Left renal cortex interstitium (tissue), 4 donors: ENCODE measurements at places on chromosomes 2 and 18. TPM values are rescaled to one million over a fixed set of nuclear protein-coding genes. Genes with fewer than 3 reads are reported as not detected.

GRCh38 chr2:120243211-120243610 is 9.4 kb upstream of the RALB start:
- no peak for DNase-seq

DNA sequence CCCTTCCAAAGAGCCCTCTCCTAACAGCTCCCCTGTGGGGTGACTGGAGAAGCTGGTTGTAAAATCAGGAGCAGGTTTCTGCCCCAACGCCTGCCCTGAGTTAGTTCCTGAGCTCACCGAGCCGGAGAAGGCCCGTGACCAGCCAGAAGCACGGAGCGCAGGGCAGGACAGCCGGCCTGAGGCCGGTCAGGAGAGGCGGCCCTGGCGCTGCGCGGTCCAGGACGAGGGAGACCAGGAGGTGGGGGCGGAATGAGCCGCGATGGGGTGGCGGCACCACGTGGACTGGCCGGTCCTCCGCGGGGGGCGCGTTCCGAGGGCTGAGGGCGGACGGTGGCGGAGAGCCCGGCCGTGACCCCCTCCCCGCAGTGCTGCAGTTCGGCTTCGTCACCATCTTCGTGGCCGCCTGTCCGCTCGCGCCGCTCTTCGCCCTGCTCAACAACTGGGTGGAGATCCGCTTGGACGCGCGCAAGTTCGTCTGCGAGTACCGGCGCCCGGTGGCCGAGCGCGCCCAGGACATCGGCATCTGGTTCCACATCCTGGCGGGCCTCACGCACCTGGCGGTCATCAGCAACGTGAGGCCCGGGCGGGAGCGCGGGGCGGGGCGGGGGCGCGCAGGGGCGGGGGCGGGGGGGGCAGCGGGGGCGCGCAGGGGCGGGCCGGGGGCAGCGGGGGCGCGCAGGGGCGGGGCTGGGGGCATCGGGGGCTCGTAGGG is 29.0 kb downstream of the ANO7 start:
- DNase-seq = peak; percentile 55

GRCh38 chr2:72173640-72174321 is 26.1 kb upstream of the CYP26B1 start:
- DNase-seq = no peak

GRCh38 chr2:238629064-238629463 is 202.3 kb downstream of the ASB1 start:
- no peak for DNase-seq

DNA sequence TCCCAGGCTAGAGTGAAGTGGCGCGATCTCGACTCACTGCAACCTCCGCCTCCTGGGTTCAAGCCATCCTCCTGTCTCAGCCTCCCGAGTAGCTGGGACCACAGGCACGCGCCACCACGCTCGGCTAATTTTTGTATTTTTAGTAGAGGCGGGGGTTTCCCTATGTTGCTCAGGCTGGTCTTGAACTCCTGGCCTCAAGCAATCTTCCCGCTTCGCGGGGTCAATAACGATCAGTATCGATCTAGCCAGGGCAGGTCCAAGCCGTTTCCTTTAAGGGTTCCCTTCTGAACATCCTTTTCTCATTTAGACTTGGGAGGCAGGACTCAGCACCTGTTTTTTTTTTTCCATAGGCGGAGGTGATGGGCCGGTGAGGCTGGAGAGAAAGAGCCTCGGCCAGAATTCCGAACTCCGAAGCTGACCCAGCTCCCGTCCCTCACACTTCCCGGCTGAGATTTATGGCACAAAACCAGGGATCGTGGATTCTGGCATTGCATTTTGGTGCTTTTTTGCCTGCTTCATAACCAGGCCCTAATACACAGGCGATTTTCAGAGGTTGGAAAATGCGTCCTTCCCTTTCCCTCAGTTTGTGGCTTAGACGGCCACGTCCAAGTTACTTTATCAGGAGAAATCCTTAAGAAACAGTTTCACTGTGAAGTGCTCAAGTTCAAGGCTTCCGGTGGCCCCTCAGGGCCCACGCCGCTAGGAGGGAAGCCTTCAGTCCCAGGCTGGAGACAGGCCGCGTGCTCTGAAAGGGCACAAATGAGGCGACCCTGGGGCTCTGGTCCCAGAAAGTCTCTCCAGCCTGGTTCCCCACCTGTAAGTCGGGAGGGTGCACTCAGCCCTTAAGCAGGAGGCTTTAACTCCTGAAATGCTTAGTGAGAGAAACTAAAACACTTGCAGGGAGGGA is 998 bp upstream of the SLC66A3 start:
- DNase-seq = no peak

DNA sequence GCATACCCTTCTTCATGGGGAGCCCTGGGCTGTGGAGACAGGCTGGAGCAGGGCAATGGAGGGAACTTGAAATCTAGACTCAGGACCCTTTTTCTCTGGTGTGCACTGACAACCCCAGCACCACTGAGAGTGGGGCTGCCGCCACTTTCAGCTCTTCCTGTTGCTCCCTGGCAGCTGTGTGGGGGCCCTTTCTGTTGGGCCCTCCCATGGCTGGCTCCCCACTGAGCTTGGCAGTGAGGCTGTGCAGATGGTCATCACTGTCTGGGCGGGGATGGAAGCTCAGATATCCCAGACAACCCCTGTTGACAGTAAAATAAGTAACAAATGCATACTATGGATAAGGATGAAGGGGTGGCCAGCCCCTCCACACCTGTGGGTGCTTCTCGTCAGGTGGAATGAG is 6.7 kb downstream of the MYO7B start:
- DNase-seq = no peak

- no peak for DNase-seq
Measured at GRCh38 chr2:27370816-27371620, 602 bp downstream of the SNX17 start.

DNA sequence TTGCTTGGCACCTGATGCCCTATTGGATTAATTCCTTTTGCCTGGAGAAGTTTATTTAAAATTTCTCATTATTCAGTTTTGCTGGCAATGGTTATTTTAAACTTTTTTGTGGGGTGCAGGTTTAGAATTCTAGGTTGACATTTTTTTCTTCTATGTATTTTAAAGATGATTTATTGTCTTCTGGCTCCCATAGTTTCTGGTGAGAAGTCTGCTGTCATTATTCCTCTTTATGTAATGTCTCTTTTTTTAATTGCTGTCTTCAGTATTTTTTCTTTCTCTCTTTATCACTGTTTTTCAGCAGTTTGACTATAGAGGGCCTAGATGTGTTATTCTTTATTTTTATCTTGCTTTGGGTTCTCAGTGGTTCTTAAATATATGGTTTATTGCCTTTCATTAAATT is 182.2 kb upstream of the STON1 start:
- DNase-seq = no peak

DNA sequence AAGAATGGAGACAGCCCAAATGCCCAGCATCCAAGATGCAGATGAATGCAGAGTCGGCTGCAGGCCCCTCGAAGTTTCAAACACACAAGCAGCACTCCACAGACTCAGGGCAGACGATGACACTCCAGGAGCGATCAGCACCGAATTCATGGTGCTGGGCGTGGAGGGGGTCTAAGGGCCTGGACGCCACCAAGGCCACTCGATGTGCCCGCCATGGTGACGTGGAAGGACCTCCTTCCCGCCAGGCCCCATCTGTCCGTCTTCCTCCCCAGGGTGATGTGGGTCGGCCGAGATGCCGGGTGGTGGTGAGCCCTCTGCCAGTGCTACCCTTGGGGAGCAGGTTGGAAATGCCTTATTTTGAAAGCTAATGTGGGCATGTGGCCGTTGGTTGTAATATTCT is 9.4 kb downstream of the KIF1A start:
- no peak for DNase-seq

DNA sequence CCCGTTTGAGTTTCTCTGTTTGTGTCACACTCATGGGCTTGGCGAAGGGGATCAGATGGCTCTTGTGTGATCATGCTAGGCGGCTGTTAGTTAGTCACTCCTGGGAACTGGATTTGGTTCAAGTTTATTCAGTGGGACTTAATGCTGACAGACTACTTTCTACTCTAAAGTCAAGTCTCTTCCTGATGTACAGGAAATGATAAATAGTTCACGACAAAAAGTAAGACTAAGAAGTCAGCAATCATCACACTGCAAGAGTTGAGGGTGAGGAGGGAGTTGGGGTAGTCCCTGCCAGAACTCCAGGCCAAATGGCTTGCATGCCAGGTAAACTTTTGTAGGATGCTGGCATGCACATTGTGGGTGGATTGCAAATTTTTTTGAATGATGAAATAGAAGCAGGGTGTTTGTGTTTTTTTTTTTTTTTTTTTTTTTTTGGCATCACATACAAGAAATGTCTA is 25.1 kb upstream of the CCL20 start:
- no peak for DNase-seq

DNA sequence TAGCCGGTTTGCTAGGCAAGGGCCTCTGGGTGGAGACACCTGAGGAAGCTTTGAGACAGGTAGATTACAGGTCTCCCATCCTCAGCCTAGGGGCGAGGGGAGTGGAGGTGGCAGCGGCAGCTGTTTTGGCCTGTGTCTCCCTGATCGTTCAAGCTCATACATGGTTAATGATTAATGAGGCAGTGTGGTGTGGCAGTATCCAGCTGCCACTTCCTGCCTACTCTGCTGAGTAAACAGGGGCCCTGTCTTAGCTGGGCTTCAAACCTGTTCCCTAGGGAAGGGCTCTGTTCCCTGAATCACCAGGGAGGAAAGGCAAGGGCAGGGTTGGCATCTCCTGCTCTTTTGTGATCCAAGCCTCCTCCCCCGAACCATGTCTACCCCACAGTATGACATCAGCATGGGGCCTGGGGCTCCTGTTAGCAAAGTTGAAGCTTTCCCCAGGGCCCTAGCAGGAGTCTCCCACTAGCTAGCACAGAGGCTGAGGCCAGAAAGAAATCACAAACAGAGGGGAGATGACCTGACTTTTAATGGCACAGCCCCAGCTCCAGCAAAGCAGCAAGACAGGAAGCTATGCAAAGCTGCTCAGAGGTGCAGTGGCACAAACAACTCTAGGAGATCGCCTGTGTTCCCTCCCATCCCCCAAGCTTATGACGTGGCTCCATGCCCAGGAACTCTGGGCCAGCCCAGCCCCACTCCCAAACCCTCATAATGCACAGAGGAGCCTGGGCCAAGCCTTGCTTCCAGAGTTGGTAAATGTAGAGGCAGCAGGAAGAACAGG is 3.7 kb upstream of the TUBA4B start:
- no peak for DNase-seq

- no peak for DNase-seq
Measured at GRCh38 chr2:61167579-61167978, 5.6 kb downstream of the C2orf74 start.

- DNase-seq = no peak
Measured at GRCh38 chr2:39665811-39666490, at the start of gene TMEM178A. Gene TMEM178A (plus strand): TSS chr2:39665917. CDS start chr2:39665975, 58 bp downstream.

DNA sequence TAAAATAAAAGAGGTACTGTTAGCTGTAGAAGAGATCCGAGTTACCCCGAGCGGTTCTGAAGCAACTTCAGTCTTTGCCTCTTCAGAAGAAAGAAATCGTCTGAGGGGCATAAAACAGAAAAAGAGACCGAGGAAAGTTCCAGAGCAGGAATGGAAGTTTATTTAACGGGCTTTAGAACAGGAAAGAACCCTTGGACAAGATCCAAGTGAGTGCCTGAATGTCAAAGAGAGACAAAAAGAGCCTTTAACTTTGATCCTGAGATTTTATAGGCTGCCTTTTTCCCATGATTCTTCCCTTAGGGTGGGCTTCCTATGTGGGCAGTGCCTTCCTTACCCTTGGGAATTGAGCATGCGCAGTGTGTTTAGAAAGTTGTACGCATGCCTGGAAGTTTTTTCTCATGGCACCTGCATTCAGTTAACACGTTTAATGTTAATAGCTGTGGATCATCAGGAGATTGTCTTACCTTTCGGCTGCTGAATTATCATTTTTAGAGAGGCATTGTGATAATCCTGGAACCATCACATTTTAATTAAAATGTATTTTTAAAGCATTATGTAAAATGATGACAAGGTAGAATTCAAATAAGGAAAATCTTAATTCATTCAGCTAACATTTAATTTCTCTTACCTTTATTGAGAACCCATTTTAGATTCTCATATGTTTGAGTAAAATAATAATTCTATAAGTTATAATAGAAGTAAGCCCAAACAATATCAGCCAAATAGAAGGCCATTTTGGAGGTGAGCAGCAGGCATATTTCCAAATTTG is 269.5 kb upstream of the ZSWIM2 start:
- DNase-seq = no peak

DNA sequence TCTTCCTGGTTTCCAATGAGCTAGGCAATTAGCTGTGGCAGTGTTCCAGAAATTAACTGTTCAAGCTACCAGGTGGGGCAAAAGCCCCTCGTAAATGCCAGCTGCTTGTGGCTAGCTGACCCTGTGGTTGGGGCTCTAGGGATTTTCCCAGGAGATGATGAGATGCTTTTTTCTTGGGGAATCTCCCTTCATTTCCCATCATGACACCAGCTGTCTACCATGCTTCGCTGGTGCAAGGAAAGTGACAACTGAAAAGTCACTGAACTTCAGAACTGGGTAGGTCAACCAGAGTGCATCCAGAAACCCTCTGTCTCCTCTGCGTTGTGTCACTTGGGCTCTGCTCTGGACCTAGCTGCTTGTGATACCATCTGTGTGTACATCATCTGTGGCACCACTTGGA is 386.5 kb upstream of the DCC start:
- DNase-seq = no peak

DNA sequence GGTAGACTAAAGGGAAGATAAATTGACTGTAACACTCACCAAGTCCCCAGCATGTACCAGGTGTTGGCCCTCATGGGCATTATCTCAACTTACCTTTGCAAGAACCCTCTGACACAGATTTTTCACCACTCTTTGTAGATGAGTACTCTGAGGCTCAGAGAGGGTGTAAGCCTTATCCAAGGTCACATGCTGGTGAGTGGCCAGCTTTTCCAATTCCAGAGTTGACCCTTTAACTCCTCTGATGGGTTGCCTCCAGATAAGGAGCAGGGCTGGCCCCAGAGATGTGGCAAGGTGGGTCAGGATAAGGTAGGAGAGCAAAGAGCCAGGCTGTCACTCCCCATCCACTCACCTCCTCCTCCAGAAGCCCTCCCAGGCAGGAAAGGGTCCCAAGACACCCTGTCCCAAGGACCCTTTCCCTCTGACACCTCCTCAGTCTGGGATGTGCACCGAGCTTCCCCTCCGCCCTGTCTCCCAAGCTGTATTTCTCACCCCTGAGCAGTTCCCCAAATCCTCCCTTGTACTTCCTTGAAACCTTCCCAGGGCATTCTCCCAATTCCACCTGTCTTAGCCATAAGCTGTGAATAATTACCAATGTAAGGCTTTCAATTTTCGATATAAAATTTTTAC is 165.9 kb downstream of the ZFP36L2 start:
- DNase-seq = no peak

GRCh38 chr2:26552641-26553374 is 74.9 kb upstream of the OTOF start:
- no peak for DNase-seq

GRCh38 chr2:231250698-231251097 is 52.3 kb downstream of the ARMC9 start:
- DNase-seq = no peak

DNA sequence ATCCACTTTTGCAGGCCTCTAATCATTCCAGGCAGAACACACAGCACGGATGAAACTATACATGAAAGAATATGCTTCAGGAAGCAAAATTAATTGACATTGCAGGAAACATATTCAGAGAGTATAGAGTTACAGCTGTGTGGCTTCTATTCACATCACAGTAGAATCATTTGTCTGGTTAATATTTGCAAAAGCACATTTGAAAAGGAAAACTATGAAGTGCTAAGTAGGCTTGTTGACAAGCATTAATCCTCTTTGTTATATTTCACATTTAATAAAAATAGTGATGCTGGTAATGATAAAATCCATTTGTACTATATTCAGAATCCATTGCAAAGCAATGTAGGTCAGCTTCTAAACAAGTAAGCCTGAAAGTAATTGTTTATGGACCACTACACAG is 32.2 kb upstream of the PIK3C3 start:
- no peak for DNase-seq

Gene SAG
- 0.24 TPM for polyA plus RNA-seq

Gene RPRM
- 2.5 TPM for polyA plus RNA-seq

Gene IL1A
- 0.08 TPM for polyA plus RNA-seq

Gene CYBRD1
- 36.1 TPM for polyA plus RNA-seq

Gene ANKRD62
- polyA plus RNA-seq = 0.06 TPM

Gene M1AP
- 1.1 TPM for polyA plus RNA-seq
